ENCODE measurements at places on chromosomes 4 and X. TPM values are rescaled to one million over a fixed set of nuclear protein-coding genes. Genes with fewer than 3 reads are reported as not detected.
A peak's percentile ranks its signal among the peaks of the same experiment; 100 is the strongest.

- no peaks in the 10 kb centered on the region for H3K27me3 ChIP-seq
- peak; percentile 54 for DNase-seq
- no peaks in the 10 kb centered on the region for H3K36me3 ChIP-seq
- peak overlapping the region; percentile 58 for H3K27ac ChIP-seq
These were observed 111.5 kb downstream of the AFAP1 start for GRCh38 chr4:7828011-7828720.

DNA sequence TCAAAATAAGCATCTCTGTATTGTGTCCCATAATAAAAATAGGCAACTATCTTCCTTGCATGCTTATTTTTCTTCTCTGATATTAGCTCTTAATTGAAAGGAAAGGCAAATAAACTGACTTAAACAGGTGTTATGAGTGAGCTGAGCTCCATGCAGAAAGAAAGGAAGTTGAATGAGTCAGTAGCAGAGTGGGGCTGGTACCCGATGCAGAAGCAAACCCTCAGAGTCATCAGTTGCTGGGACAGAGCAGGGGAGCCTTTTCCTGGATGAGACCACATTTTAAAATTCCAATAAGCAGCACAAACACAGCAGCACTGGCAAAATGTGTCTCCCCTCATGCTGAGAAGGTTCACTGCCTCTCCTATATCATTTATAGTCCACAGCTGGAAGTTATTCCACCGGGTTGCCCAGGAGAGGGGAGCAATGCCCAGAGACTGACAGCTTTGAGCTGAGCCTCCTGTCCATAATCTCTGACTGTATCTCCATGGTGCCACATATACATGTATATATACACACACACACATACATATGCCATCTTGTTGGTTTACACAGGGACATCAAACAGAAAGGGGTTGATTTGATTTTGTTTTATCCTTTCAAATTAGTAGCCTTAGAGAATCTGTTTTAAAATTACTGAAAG, 274.3 kb upstream of the PPARGC1A start:
- no peaks in the 10 kb centered on the region for H3K36me3 ChIP-seq
- no peaks in the 10 kb centered on the region for H3K27me3 ChIP-seq
- no peaks in the 10 kb centered on the region for H3K4me1 ChIP-seq
- no peak for DNase-seq

GRCh38 chr4:138573246-138573645, 331.1 kb upstream of the SLC7A11 start:
- no peak overlapping the region for H3K4me3 ChIP-seq
- H3K4me1 ChIP-seq = no peaks in the 10 kb centered on the region
- no peaks in the 10 kb centered on the region for H3K27me3 ChIP-seq
- H3K27ac ChIP-seq = no peak overlapping the region

DNA sequence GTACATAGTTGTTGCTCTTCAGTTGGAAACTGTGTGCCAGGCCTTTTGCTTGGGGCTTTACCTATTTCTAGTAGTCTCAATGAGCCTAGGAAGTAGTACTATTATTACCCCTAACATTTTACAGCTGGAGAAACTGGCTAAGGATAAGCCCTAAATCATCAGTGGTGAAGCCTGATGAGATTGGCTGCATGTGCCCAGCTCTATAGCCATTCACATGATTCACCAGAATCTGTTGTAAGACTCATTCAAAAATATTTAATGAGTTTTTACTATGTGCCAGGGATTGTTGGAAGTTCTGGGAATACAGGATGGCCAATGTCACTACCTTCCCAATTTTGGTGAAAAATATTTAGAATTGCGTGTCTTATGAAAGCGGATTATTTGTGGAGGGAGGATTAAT, 2.8 kb downstream of the KIT start:
- no peak for DNase-seq
- no peaks in the 10 kb centered on the region for H3K4me1 ChIP-seq
- H3K36me3 ChIP-seq = no peaks in the 10 kb centered on the region
- peaks cover 9% of the 10 kb centered on the region for H3K27me3 ChIP-seq
- H3K27ac ChIP-seq = no peak overlapping the region
- no peak overlapping the region for H3K4me3 ChIP-seq

DNA sequence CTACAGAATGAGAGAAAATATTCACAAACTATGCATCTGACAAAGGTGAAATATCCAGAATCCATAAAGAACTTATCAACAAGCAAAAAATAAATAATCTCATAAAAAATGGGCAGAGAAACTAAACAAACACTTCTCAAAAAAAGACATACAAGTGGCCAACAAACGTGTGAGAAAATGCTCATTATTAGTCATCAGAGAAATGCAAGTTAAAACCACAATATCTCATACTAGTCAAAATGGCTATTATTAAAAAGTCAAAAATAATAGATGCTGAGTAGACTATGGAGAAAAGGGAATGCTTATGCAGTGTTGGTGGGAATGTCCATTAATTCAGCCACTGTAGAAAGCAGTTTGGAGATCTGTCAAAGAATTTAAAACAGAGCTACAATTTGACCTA, 533.3 kb downstream of the TMA16 start:
- H3K36me3 ChIP-seq = no peaks in the 10 kb centered on the region
- no peak overlapping the region for H3K27ac ChIP-seq
- DNase-seq = no peak
- H3K4me1 ChIP-seq = no peaks in the 10 kb centered on the region
- H3K27me3 ChIP-seq = no peaks in the 10 kb centered on the region
- H3K4me3 ChIP-seq = no peak overlapping the region

GRCh38 chrX:39165185-39165584, 363.9 kb downstream of the MID1IP1 start:
- no peak overlapping the region for H3K27ac ChIP-seq
- H3K27me3 ChIP-seq = no peaks in the 10 kb centered on the region
- H3K36me3 ChIP-seq = no peaks in the 10 kb centered on the region
- no peaks in the 10 kb centered on the region for H3K4me1 ChIP-seq
- DNase-seq = no peak

- H3K4me1 ChIP-seq = no peaks in the 10 kb centered on the region
- H3K27ac ChIP-seq = no peak overlapping the region
- H3K27me3 ChIP-seq = no peaks in the 10 kb centered on the region
- no peak overlapping the region for H3K4me3 ChIP-seq
- no peak for DNase-seq
- H3K36me3 ChIP-seq = no peaks in the 10 kb centered on the region
These were observed 65.1 kb downstream of the LHFPL1 start for GRCh38 chrX:112614640-112615039.

DNA sequence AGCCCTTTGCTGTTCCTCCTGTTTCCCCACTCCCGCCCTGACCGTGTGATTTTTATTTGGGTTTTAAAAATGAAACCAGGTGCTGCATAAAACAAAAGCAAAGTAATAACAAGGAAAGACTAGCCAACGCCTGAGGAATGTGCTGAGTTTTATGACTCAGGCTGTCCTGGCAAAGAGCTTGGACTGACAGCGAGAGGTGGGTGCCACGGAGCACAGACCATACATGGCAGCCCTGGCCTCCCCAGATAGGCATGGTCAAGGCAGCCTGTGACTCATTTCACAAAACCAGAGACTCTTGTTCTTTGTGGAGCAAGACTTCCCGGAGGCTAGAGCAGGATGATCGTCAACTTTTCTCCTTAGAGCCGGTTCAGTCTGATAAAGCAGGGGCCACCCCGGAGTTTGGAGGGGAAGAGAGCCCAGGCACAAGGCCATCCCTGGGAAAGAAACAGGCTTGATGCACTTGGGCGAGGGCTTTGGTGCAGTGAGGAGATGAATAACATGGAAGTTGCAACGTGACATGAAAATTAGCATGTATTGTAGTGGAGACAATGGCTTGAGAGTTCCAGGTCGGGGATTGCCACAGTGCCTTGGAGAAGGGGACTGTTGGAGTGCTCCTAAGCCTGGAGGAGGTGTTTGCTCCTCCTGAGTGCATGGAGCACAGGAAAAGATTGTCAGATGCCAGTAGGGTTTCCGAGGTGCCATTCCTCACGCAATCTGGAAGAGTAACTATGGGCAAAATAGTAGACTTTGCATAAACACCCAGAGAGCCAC, 54.8 kb downstream of the C4orf51 start:
- DNase-seq = peak; percentile 58
- H3K4me3 ChIP-seq = peak overlapping the region; percentile 48
- no peaks in the 10 kb centered on the region for H3K36me3 ChIP-seq
- no peaks in the 10 kb centered on the region for H3K27me3 ChIP-seq
- H3K4me1 ChIP-seq = peaks cover 10% of the 10 kb centered on the region

DNA sequence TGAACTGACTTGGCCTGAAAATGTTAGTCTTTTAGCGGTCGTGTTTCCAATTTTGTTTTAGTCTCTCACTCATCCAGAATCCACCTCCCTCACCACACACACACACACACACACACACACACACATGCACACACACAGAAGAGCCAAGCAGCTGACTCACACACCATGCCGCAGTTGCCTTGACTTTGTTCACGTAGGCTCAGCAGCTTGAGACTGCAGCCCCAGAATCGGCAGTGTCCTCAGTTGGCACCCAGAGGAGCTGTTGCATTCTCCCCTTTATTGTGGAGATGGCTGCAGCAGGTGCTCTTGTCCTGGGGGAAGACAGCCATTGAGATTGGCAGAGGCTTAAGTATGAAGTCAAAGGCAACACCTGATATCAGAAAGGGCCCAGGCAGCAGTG, 20.9 kb upstream of the XPNPEP2 start:
- no peaks in the 10 kb centered on the region for H3K36me3 ChIP-seq
- H3K27me3 ChIP-seq = no peaks in the 10 kb centered on the region
- H3K27ac ChIP-seq = no peak overlapping the region
- no peak for DNase-seq
- no peak overlapping the region for H3K4me3 ChIP-seq

- no peak overlapping the region for H3K4me3 ChIP-seq
- H3K4me1 ChIP-seq = no peaks in the 10 kb centered on the region
- no peak overlapping the region for H3K27ac ChIP-seq
These were observed 22.7 kb upstream of the MSN start for GRCh38 chrX:65644621-65645289.

- DNase-seq = no peak
- no peak overlapping the region for H3K27ac ChIP-seq
- no peaks in the 10 kb centered on the region for H3K36me3 ChIP-seq
- H3K4me1 ChIP-seq = no peaks in the 10 kb centered on the region
- no peaks in the 10 kb centered on the region for H3K27me3 ChIP-seq
- H3K4me3 ChIP-seq = no peak overlapping the region
These were observed 501.1 kb downstream of the KCNIP4 start for GRCh38 chr4:21447301-21448054.

DNA sequence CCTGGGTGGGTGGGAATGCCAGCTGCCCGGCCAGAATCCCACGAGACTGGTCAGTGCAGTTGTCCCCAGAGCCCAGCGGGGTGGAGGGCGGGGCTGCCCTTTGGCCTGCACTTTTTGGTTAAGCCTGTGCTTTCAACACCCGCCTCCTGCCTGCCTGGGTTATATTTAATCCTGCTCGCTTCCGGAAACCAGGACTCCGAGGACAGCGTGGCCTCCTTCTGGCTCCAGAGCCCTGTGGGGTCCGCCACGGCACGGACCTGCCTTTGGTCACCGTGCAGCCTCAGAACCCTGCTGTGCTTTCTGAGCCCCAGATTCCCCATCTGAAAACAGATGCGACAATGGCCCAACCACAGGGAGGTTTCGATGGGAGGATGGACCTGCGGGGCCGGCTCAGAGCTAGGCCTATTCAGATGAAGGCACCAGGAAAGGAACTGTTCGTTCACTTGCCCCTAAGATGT, 29.4 kb upstream of the KIAA0232 start:
- no peaks in the 10 kb centered on the region for H3K27me3 ChIP-seq
- no peaks in the 10 kb centered on the region for H3K36me3 ChIP-seq
- DNase-seq = peak; percentile 87

DNA sequence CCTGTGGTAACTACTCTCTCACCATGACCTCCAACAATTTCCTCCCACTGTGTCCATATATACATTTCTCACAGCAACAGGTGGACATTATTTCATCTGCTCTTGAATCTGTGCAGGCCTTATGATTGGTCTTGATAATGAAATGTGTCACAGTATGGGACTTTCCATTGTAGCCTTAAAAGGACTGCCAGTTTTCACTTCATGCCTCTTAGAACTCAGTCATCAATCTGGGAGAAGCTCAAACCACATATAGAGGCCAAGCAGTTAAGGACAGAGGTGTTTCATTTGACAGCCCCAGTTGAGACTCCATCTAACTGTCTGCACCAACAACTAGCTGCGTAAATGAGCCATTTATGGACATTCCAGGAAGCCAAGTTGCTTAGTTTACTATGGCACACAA, 1534.8 kb downstream of the ARAP2 start:
- no peaks in the 10 kb centered on the region for H3K36me3 ChIP-seq
- no peak for DNase-seq
- no peak overlapping the region for H3K4me3 ChIP-seq
- no peaks in the 10 kb centered on the region for H3K27me3 ChIP-seq
- H3K4me1 ChIP-seq = no peaks in the 10 kb centered on the region

DNA sequence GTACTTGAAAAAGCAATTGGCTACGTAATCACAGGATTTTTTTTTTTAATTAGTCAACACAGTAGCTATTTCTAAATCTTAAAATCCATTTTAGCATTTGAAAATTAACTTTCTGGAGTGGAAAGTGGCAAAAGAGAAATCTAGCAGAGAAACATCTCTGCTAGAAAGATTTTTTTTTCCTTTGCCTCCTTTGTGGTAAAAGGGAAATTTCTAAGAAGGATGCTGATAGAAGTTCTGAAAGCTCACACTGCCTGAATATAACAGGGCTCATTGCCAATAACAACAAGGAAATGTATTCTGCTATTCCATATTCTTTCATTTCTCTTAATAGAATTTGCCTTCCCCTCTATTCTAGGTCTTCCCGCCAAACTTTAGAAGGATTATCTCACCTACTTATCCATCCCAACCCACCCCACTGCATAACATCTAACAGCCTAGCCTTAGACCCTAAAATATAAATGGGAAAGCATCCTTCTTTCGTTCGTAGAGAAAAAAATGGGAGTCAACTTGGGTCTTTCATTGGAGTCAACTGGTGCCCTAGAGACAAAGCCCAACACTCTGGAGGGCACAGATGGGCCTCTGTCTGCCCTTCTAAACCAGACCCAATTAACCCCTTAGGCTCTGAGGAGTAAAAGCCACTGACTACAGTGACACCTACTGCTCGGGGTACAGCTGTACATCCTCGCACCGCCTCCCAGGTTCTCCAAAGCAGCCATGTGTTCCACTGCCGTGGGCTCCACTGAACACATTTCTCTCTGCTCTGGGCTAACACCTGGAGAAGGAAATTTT, 103.9 kb downstream of the MAML3 start:
- peaks cover 13% of the 10 kb centered on the region for H3K4me1 ChIP-seq
- DNase-seq = no peak
- peak overlapping the region; percentile 31 for H3K4me3 ChIP-seq

DNA sequence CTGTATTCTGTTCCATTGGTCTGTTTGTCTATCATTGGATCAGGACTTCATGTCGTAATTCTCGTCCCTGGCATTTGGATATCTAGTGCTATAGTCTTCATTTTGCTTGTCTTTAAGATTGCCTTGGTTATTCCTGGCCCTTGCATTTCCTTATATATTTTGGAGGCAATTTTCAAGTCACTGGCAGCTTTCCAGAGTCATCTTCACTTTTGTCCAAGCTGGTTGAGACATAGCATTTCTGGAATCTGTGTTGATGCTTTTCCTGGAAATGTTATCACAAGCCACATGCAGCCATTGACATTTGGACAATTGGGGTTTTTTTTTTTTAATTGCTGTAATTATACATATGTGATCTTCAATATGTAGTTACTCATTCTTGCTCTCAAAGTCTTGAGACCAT, 45.2 kb upstream of the HGFAC start:
- no peak overlapping the region for H3K4me3 ChIP-seq
- H3K36me3 ChIP-seq = no peaks in the 10 kb centered on the region
- DNase-seq = no peak
- no peak overlapping the region for H3K27ac ChIP-seq
- no peaks in the 10 kb centered on the region for H3K4me1 ChIP-seq

Gene NLRP2B
- not detected for total RNA-seq

Gene ZNF157
- not detected for total RNA-seq

Gene UGT2B15
- total RNA-seq = 69.8 TPM

Gene FAM47A
- not detected for total RNA-seq

Gene WWC2
- total RNA-seq = 6.8 TPM

Gene LRAT
- total RNA-seq = 0.07 TPM
